ENCODE measurements at places on chromosomes 12 and 14.

GRCh38 chr12:111838353-111838752 is 3.7 kb upstream of the MAPKAPK5 start:
- DNase-seq: no peak

DNA sequence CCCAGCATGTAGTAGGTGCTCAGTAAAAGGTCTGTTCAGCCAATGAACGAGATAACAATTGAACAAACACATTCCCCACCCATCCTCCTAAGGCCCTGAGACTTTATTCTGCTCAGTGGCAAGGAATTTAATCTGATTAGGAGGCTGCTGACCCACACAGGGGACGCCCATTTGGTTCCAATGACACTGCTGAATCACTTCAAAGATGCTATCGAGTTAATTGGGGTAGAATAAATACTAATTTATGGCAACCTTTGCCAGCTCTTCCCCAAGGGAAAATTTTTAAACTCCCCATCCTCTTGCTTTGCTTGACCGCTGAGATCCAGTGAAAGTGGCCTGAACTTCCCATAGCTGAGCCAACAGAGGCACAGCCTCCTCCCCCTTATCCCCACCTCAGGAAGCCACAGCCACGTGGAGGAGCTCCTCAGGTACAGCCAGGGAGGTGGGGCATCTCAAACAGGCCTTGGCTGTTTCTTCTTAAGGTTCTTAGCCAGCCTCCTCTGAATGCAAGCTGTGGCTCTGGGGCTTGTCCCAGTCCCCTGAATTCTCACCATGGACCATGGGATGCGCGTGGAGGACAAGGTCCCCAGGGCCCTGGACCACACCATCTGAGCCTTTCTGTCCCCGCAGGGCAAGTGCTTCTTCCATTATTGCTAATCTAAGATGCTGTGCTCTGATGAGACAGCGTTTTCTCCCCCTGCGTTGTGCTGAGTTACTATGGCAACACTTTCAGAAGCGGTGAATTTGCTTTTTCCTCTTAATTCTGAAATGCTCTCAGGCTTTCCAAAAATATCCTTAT is 26.7 kb downstream of the C14orf132 start:
- DNase-seq: no peak

- DNase-seq: no peak
Measured at GRCh38 chr14:91996948-91997371, 42.9 kb downstream of the TRIP11 start.

DNA sequence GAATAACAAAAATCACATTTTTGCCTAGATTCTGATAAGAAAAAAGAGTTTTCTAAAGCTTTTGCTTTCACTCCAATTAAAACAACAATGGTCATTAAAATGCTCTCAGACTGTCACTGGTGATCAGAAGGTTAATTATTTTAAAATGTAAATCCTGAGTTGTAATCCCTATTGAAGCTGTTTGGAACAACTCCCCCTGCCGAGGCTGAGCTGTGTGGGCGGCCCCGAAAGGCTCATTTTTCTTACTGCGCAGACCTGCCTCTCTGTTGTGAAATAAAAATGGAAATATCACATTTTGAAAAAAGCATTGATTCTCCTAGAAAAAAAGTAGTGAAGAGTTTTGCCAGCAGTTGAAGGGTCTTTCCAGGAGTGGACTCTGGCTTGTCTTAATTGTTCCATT is 174.8 kb upstream of the CDKN3 start:
- DNase-seq: no peak

GRCh38 chr12:28535216-28535615 is 345.0 kb downstream of the CCDC91 start:
- no peak for DNase-seq

- no peak for DNase-seq
Measured at GRCh38 chr14:50040401-50040775, 76.0 kb downstream of the VCPKMT start.

DNA sequence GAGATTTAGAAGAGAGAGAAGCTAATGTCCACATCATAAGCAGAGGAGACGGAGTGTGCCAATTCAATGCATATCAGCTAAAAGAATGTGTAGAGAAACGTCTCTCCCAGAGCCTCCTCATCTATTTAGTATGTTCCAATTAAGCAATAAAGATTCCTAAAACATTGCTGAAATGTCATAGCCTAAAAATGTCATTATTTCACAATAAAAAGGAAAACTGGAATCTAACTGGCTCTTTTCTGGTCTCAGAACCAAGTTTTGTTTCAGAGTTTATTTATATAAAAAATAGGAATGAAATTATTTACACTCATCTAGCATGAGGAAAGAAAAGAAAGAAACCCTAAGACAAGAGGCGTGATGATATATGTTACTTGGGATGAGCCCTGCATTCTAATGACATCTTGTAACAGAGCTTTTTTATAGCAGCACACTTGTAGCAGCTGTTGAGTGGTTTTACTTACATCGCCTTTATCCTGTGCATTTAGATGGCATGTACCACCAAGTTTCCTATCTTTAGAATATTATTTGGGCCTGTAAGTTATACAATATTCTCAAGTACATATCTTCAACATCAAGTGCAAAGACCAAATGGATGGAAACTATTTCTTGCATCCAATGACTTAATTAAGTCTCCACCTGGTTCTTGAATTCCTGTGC is 266.3 kb upstream of the PRKD1 start:
- DNase-seq: no peak

GRCh38 chr14:88834883-88835431 is 10.5 kb downstream of the TTC8 start:
- peak; percentile 47 for DNase-seq

GRCh38 chr12:51822261-51822616 is 26.3 kb downstream of the FIGNL2 start:
- DNase-seq: no peak

DNA sequence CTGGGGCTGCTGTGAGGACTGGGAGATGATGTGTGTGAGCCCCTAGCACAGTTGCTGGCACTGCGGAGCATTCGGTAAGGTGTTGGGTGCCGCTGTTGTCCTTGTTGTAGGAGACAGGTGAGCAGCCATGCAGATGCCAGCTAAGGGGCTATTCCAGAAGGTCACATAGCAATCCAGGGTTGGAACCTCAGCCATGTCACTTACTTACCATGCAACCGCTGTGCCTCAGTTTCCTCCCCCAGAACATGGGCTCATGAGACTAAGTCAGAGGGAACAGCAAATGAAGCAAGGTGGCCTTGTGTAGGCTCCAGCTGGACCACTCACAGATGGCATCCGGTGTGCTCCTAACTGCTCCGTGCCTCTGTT is 13.2 kb downstream of the DTX1 start:
- DNase-seq: no peak

GRCh38 chr12:6697584-6698351 is 2.8 kb downstream of the PIANP start:
- no peak for DNase-seq

- DNase-seq: no peak
Measured at GRCh38 chr12:123269896-123270213, 1.8 kb downstream of the CDK2AP1 start.

DNA sequence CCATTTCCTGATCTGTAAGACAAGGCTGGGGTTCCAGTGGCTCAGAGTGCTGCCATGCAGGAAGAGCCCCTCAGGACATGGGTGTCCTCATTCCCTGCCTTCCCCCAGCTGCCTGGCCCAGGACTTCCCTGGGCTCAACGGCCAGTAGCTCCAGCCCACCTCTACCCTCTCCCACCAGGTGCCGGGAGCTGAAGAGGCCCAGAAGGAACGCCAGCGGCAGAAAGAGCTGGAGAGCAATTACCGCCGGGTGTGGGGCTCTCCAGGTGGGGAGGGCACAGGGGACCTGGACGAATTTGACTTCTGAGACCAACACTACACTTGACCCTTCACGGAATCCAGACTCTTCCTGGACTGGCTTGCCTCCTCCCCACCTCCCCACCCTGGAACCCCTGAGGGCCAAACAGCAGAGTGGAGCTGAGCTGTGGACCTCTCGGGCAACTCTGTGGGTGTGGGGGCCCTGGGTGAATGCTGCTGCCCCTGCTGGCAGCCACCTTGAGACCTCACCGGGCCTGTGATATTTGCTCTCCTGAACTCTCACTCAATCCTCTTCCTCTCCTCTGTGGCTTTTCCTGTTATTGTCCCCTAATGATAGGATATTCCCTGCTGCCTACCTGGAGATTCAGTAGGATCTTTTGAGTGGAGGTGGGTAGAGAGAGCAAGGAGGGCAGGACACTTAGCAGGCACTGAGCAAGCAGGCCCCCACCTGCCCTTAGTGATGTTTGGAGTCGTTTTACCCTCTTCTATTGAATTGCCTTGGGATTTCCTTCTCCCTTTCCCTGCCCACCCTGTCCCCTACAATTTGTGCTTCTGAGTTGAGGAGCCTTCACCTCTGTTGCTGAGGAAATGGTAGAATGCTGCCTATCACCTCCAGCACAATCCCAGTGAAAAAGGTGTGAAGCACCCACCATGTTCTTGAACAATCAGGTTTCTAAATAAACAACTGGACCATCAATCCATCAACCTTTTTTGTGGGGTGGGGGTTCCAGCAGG is 17.6 kb downstream of the AGAP2 start:
- no peak for DNase-seq

DNA sequence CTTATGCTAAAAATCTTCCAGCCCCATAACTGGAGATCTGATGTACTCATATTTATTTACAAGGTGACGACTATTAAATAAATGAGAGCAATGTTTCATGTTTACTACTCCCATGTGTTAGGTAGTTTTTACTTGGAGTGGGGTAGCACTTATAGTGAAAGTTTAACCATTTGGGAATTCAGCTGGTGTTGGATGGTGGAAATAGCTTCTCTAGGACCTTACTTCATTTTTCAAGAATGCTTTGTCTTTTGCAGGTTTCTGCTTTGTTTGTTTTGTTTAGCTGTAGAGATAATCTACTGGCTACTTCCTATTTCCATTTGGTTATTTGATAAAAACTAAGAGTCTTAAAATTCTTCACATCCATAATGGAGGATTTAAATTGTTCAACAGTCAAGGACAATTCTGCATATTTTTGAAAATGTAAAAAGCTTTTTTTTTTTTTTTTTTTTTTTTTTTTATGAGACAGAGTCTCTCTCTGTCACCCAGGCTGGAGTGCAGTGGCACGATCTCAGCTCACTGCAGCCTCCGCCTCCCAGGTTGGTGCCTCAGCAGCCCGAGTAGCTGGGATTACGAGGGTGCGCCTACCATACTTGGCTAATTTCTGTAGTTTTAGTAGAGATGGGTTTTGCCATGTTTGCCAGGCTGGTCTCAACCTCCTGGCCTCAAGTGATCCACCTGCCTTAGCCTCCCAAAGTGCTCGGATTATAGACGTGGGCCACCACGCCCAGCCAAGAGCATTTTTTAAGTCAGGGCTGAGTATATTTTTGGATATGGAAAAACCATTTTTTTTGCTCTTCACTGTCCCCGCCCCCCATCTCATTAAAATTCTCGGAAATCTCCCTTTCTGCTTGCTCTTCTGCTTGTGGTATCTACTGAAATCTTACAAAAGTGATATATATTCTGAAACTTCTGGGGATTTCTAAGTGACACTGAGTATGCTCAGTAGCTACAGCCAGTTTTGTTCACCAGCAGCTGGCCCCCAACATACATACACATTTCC is 1.4 kb upstream of the ABCD2 start:
- no peak for DNase-seq

DNA sequence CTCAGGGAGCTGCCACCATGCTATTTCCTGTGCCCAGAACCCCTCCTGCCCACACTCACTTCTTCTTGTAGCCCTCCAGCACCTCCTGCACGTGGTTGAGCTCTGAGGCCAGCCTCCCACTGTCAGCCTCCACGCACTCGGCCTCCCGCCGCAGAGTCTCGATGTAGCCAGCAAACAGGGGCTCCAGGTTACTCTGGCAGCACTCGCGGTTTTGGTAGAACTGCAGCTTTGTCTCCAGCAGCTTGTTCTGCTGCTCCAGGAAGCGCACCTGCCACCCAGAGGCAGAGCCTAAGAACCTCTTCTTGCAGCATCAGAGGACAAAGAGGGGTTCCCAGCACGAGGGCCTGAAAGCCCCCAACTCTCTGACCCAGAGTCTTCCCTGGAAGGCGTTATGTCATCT is 2.1 kb downstream of the KRT83 start:
- DNase-seq: no peak

DNA sequence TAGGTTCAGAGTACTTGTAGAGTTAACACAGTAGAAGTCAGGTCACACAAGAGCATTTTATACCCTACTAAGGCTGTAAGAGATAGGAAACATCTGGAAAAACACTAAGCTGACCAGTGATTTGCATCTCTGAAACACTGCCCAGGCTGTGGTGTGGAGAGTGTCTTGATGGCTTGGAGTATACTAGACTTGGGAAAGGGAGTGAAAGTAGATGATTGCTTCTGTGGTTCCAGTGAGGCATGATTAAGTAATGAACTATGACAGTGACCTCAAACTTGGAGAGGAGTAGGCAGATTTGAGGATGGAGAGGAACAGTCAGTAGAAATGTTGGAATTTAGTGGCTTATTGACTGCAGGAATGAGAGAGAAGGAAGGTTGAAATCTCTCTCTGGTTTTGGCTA is 201.2 kb downstream of the FLRT2 start:
- peak; percentile 1 for DNase-seq

DNA sequence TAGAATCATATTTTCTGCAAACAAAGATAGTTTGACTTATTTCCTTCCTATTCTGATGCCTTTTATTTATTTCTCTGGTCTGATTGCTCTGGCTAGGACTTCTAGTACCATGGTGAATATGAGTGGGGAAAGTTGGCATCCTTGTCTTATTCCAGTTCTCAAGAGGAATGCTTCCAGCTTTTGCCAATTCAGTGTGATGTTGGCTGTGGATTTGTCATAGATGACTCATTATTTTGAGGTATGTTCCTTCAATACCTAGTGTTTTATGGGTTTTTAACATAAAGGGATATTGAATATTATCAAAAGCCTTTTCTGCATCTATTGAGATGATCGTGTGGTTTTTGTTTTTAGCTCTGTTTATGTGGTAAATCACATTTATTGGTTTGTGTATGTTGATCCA is 139.4 kb upstream of the CNTN1 start:
- DNase-seq: no peak

DNA sequence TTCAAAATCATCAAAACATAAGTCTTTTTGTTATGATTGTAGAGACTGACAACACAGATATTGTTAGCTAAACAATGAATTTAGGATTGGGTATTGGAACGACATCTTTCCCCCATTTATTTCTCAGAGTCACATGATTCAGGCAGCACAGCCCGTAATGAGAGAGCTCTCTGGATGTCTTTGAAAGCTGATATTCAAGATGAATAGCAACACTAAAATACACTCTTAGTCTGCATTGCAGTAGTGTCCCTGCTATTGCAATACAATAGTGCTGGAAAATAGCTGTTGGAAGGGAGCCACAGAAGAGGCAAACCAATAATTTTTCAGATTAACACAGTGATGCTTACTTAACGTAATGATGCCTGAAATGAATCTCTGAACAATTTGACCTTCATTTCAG is 9.9 kb downstream of the GTSF1 start:
- no peak for DNase-seq

GRCh38 chr12:93802293-93802692 is 125.1 kb downstream of the CRADD start:
- no peak for DNase-seq

- no peak for DNase-seq
Measured at GRCh38 chr14:81388336-81388735, 11.8 kb downstream of the STON2 start.

- DNase-seq: no peak
Measured at GRCh38 chr12:32504591-32504990, 105.2 kb downstream of the FGD4 start.
